ENCODE measurements at places on chromosomes 7 and 10.

DNA sequence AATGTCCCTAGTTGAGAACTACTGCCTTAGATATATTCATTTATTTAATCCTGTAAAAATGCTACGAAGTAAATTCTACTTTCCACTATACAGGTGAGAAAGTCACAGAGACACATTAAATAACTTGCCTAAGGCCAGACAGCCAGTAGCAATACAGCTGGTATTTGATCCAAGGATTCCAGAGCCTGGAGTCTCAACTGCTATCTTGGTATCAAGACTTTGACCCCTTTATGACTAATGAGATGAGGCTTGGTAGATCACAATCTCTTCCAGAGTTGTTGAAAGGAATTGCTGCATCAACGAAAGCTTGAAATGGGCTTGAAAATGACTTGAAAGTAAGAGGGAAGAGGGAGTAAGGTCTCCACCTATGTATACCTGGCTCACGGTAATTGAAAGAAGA, 83.3 kb downstream of the ORC5 start:
- DNase-seq, result no peak

- no peak for DNase-seq
Measured at GRCh38 chr7:82624337-82624736, 180.8 kb upstream of the CACNA2D1 start.

GRCh38 chr7:137760111-137760510, 86.7 kb downstream of the DGKI start:
- DNase-seq, result no peak

GRCh38 chr7:80533287-80533686, 21.4 kb upstream of the GNAT3 start:
- DNase-seq, result no peak

DNA sequence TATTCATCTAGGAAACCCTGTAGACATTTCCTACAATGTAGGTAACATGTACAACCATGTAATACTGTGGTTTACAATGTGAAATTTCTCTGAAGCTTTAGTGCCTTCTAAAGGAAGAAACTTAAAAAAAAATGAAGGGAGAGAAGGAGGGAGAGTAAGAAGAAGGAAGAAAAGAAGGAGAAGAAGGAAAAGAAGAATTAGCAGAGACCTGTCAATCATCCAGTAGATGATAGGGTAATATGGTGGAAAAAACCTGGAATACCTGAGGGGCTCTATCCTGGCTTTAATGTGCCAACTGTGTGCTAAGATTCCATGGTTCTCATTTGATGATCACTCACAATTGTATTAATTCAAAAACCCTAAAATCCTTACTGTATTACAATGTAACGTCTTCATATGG, 2.6 kb upstream of the LRRN3 start:
- no peak for DNase-seq

GRCh38 chr7:112453505-112454171, 3.4 kb downstream of the IFRD1 start:
- DNase-seq, result no peak

GRCh38 chr7:4661871-4662270, 20.2 kb upstream of the FOXK1 start:
- no peak for DNase-seq

GRCh38 chr7:90078921-90079320, 75.3 kb upstream of the STEAP1 start:
- no peak for DNase-seq

DNA sequence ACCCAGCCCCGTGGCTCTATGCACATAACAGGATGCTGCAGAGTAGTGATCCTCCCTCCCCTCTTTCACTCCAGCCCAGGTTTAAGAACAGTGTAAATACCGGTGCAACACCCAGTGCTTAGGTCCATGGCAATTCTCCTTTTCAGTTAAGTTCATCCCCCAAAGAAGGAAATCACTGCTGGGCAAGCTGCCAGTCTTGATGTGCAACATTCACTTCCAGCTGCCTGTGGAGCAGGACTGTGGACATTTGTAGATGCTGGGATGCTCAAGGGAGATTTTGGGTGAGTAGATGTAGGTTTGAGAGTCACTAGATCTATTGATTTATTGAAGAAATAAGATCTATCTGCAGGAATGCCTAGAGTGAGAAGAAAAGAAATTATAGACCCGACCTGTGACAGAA, 294.3 kb upstream of the KIAA1217 start:
- no peak for DNase-seq

DNA sequence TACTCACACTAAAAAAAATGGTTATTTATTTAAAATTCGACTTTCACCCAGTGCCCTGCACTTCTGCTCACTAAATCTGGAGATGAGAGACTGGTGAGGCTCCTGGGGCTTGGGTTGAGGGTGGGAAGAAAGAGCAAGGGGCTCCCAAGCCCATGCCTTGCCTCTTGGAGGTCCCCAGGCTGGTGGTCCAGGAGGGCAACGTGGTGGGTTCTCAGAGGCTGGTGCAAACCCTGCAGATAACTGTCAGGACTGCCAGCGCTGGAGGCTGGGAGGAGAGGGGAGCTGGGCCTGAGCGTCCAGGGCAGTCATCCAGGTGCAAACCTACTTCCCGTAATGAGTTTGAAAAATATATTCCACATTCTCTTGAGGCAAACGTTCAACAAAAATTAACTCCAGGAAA, 528.3 kb downstream of the GLRX3 start:
- no peak for DNase-seq

DNA sequence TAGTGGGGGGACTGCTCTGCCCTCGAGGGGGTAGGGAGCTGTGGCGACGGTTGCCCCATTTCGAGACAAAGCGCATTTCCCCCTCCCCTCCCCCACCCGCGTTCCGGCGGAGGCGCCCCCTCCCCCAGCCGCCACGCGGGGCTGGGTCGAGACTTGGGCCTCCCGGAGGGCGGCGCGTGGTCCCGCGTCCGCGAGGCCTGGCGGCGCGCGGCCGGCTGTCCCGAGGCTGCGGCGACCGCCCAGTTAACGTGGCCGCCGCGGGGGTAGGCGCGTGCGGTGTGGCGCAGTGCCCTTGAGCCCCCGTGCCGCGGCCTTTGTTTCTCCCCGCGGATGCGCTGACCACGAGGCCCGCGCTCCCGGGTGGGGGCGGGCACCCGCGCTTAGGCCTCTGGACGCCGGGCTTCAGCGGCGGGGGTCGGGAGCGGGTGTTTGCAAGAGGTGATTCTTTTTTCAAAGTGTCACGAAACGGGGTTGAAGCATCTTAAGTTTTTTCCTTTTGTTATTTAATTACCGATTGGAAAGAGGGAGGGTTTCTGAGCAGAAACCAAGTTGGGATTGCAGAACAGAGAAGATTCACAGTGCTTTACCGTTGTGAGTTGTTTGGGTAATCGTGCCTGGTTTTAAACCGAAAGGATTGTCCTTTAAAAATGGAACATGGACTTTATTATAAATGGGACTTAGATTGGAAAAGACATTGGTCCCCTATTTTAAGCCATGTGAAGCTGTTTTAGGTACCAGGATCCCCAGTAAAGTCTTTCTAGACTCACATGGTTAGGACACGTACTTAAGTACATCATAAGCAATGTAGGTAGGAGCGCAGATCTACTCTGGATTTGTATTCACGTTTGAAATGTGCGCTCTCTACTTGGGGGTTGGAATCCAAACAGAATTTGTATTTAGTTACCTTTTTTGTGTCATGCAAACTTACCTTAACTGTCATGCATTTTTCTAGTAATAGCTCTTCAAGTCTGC, 760 bp downstream of the CBX3 start:
- peak; percentile 15 for DNase-seq

GRCh38 chr7:94997547-94997946, 90.2 kb downstream of the PPP1R9A start:
- no peak for DNase-seq

GRCh38 chr7:44077061-44077460, 5.3 kb downstream of the POLM start:
- DNase-seq, result no peak

DNA sequence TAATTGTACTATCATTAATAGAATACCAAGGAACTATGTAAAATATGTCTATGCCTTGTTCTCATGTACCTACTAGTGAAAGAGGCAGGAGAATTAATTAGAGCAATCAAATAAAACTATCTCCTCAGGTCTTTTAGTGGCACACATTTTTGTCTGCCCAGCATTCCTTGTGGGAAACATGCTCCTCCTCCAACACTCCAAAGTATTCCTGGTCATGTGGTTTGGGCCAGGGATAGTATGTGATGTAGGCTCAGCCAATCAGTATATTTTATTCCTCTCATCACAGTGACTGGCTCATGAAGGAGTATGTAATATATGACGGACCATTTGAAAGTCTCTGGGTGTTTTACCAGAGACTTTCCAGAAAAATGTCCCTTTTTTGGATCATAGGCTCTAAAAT, 16.7 kb upstream of the SYPL1 start:
- no peak for DNase-seq

DNA sequence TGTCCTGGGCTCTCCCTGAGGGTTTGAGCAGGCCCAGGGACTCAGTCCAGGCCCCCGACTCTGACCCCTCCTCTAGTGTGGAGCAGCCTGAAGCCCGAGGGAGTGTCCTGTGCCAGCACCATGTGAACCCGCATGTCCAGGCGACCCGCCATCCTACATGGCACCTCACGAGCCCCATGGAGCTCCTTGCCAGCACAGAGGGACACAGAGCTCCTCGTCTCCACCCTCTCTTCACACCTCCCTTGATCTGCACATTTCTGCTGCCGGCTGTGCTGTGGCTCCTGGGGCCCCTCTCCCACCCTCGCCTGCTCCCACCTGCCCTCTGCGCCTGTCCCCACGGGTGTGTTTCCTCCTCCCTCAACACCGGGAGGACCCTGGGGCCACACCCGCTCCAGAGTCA, 103.5 kb downstream of the ADARB2 start:
- DNase-seq, result no peak

GRCh38 chr10:119643306-119644204, 7.6 kb upstream of the BAG3 start:
- DNase-seq, result no peak

GRCh38 chr10:70475661-70476060, 2.9 kb upstream of the PALD1 start:
- DNase-seq, result no peak

DNA sequence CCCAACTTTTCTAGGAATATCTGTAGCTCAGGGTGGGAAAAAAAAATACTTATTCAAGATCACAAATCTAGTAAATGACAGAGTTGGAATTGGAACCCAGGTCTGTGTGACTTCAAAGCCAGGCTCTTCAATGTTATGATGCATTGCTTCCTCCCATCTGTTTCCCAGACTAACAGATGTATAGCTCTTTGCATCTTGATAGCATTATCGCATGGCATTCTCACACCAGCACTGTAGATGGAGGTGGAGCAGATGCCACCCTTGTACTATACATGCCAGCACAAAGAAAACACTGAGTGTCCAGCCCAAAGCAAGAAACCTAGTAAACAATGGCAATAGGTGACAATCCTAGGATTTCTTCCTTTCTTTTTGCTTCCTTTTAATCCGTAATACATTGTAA, 497.3 kb downstream of the NEBL start:
- no peak for DNase-seq

- DNase-seq, result no peak
Measured at GRCh38 chr7:92621561-92622023, 31.4 kb upstream of the FAM133B start.

- DNase-seq, result peak; percentile 62
Measured at GRCh38 chr7:128135515-128136214, 104.4 kb upstream of the LRRC4 start.

GRCh38 chr10:77788496-77789010, 138.0 kb downstream of the DLG5 start:
- DNase-seq, result no peak

GRCh38 chr10:47189802-47190201, 110.2 kb upstream of the GDF10 start:
- no peak for DNase-seq

DNA sequence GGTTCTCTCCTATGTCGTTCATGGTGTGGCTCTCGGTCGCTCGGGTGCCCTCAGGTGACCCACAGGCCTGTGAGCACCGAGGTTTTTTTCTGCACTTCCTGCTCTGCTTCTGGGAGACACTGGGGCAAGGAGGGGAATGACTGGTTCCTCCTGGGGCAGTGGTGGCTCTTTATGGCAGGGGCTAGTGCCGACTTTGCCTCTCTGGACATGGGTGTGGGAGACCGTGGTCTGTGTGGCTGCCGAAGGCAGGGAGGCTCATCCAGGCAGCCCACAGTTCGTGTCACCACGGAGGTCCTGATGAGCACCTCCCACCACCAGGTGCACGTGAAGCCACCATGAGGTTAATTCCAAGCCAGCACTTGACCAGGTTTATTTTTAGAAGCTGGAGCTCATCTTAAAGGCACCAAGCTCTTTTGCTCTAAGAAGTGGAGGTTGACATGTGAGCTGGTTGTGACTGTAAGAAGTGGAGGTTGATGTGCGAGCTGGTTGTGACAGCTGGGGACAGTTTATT, 24.7 kb upstream of the DPYSL4 start:
- no peak for DNase-seq

- DNase-seq, result no peak
Measured at GRCh38 chr7:142813226-142813625, 41.6 kb upstream of the EPHB6 start.

- no peak for DNase-seq
Measured at GRCh38 chr10:3780771-3781467, 4.1 kb downstream of the KLF6 start.

GRCh38 chr7:85469446-85470010, 282.7 kb upstream of the SEMA3D start:
- no peak for DNase-seq

GRCh38 chr7:29271319-29271658, 76.7 kb downstream of the CHN2 start:
- DNase-seq, result no peak

- DNase-seq, result no peak
Measured at GRCh38 chr7:71270558-71270957, 138.6 kb downstream of the GALNT17 start.

DNA sequence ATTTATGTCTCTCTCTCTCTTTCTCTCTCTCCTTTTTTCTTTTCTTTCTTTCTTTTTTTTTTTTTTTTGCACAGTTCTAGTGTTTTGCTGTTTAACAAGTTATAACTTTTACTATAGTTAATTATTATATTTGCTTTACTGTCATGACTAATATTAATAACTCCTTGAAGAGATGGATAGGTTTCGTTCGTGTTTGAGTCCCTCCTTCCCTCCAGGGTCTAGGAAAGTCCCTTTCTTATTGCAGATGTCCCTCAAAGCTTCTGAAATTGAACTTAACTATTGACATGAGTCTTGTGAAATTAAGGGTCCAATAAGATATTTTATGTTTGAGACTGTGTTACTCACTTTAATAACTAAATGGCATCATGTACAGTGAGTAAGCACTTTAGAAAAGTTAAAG, 131.4 kb downstream of the PLXDC2 start:
- no peak for DNase-seq

GRCh38 chr10:26440088-26440470, 1.9 kb downstream of the APBB1IP start:
- no peak for DNase-seq

DNA sequence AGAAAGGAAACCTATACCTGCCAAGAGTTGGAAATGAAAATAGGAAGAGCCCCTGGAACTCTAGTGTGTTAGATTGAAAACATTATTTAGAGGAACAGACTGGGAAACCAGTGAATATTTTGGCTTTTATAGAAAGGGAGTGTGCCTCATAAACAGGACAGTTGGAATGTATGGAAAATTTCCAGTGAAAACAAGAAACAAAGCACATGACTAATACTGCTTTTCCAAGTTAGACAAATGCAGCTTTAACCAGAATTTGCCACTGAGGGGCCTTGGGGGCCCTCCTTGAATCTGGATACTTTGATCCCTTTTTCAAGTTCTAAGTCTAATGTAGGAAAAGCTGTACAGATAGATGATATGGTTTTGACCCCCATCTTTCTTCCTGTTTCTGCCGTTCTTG, 21.2 kb downstream of the ITGB8 start:
- DNase-seq, result no peak

GRCh38 chr7:30776971-30777370, 5.8 kb downstream of the MINDY4 start:
- DNase-seq, result no peak

GRCh38 chr7:132541656-132542055, 34.6 kb downstream of the PLXNA4 start:
- DNase-seq, result no peak

- no peak for DNase-seq
Measured at GRCh38 chr10:1119027-1119426, 62.8 kb downstream of the WDR37 start.

Data from 8988T (cell line).